Stimulated activated CD8-positive, alpha-beta memory T cell treated with anti-CD3 and anti-CD28 coated beads, Interleukin-12 subunit alpha, Interleukin-12 subunit beta, amount 100 ng/mL, for 4 hours (primary cell): ENCODE measurements at places on chromosomes 7 and 10.

DNA sequence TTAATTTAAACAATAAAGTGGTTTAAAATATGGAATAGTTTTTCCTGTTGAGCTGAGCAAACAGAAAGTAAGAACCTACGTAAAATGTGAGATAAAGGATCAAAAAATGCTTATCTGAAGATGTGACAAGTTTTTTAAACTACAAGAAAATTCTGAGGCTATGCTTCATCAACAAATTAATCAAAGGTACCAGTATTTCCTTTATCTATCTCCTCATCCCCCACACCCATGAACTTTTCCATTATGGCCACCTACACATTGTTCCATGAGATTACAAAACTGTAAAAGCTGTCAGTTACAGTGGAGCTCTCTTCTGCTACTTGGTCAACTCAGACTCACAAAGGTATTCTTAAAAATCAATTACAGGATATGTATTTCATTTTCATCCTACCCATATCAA, 77.4 kb downstream of the ARHGAP12 start:
- DNase-seq: no peak

DNA sequence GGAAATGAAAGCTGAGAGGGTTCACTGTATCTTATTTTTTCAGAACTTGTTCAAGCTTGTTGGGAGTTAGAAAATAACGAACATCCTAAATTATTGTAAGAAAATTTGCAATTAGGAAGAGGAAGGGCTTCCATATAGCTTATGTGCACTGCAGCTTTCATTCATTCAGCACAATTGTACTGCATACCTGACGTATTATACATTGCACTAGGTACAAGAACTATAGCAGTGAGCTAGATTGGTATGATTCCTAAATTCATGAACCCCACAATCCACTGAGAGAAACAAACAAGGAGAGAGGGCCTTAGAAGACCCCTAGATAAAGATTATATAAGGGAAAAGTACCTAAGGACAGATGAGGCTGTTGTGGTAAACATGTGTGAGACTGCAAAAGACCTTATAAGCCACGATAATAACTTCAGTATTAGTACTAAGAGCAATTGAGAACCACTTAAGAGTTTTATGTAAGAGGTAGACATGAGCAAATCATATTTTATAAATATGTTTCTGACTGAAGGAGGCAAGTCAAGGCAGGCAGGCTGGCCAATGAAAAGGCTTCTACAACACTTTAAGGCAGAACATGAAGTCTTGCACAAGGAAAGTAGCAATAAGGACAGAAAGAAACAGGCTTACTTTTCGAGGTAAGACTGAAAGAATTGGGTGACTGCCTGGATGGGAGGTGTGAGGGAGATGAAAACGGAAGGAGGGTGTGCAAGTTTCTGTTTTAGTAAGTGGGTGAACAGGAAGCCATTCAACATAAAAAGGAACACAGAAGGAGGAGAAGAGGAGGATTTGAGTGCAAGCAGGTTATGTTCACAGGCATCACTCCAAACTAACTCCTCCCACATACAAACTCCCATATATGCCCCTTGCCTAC, 77.9 kb upstream of the LRRN3 start:
- no peak for DNase-seq

DNA sequence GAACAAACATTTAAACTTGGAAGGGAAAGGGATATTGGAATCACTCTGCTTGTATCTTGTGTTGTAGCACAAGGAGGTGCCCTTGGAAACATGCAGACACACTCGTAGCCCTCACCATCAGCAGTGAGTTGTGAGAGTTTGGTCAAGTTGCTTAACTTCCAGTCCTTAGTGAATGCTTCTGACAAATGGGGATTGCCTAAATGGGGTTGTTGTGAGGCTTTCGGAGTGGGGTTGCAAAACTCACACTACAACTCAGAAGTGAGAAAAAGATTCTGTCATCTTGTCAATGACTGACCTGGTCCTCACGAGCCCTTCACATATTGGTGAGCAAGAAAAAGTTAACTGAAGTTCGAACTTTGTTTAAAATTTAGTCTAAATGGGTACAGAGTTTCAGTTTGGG, 29.0 kb upstream of the GSDME start:
- DNase-seq: no peak

DNA sequence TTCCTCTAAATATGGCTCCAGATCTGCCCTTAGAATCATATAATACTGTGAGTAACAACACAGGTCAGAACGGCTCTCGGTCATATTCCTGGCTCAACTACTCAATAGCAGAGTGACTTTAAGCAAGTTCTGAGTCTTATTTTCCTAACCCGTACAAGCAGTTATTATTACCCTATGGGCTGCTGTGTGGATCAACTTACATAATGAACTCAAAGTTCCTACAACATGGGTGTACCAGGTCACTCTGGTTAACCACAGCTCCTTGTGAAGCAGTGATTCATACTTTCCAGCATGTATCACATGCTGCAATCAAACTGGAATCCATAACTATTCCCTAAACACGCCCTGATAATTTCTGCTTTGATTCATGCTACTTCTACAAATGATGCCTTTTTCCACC, 107.3 kb downstream of the LRRN3 start:
- no peak for DNase-seq

GRCh38 chr7:155603858-155604503, 40.5 kb upstream of the RBM33 start:
- DNase-seq: no peak

DNA sequence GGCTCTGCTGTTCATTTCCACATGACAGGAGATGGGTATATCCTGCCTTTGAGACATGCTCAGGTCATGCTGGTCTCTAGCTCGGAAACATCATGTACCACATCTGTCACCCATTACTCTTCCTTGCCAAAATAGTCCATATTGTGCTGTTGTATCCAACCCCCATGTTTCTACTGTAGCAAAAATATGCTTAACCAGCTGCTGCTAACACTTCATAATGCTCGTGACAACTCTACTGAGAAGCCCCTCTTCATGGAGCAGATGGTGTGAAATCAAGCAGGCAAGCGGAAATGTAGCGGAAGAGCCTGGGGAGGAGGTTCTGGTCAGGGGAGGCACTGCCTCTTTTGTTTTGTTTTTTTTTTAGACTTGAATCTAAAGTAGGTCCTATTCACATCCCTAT, 82.9 kb downstream of the NPY start:
- DNase-seq: no peak

- DNase-seq: no peak
Observed at GRCh38 chr7:135512135-135512887, 2.4 kb upstream of the CNOT4 start.

- no peak for DNase-seq
Observed at GRCh38 chr7:33089142-33089541, 20.1 kb downstream of the RP9 start.
